ENCODE measurements at places on chromosomes 1 and 21.
A peak's percentile ranks its signal among the peaks of the same experiment; 100 is the strongest.

DNA sequence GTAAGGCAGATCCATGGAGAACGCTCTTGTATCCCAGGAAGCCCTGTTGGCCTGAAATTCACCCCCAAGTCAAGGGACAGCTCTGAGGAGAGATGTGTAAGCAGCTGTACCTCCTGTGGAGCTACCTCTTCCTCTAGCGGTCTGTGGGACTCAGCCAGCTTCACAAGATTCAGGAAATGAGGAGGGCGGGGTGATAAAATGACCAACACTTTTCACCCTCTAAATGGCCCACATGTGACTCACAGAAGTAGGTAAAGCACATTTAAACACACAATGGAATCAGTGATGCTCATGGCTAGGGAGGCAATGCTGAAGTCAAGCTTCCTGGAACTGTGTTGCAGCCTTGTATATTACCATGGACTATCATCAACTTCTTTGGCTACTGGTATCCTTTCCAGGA is at the start of gene SH2D1B:
SH2D1B (minus strand) TSS at position 135 of the 400 bp plus-strand sequence; CDS start at position 15, 120 bp downstream.
- peak; percentile 12 for DNase-seq

GRCh38 chr1:207404849-207405525 is 49.1 kb upstream of the CR2 start:
- DNase-seq, result no peak

GRCh38 chr1:212973426-212973825 is 23.1 kb downstream of the VASH2 start:
- DNase-seq, result no peak

DNA sequence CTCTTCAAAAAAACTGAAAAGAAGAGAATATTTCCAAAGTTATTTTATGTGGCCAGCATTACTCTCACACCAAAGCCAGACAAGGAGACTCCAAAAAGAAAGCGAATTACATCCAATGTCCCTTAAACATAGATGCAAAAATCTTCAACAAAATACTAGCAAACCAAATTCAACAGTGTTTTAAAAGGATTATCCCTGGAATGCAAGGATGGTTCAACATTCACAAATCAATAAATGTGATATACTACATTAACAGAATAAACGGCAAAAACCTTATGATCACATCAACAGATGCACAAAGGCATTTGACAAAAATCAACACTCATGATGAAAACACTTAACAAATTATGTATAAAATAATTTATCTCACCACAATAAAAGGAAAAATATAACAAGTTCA is 207.8 kb downstream of the DENND1B start:
- no peak for DNase-seq

GRCh38 chr1:85306236-85306635 is 29.8 kb upstream of the BCL10 start:
- no peak for DNase-seq

DNA sequence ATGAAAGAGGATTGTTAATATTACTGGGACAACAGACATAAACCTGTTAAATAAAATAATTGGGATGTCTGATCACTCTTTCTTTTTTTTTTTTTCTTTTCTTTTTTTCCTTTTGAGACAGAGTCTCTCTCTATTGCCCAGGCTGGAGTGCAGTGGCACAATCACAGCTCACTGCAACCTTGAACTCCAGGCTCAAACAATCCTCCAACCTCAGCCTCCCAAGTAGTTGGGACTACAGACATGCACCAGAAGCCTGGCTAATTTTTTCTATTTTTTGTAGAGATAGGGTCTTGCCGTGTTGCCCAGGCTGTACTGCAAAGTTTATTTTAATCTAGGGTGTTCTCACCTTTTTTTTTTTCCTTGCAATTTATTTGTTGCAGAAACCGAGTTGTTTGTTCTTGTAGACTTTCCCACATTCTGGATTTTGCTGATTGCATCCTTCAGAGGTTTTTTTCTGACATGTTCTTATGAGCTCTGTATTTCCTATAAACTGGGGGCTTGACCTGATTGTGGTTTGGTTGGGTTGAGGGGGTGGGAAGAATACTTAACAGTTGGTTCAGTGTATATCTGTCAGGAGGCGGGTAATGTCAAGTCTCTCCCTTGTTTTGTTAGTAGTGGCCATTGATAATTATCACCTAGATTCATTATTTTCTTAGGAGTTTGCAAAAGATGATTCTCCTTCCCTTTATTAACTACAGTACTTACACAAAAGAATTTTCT is 125.2 kb downstream of the MAST2 start:
- DNase-seq, result no peak

DNA sequence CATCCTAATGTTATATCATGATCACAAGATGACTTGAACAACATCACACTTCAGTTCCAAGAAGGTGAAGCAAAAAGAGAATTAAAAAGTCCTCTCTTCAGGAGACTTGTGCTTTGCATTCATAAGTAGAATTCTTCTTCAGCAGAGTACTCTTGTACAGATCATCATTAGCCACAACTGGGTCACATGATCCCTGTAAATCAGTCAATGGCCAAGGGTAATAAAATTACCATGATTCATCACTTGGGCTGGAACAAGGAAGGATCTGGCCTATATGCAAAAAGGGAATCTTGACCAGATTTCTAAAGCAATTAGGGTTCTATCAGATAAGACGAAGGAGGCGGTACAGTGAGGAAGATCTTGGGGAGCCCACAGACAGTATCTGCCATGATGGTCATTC is 458.0 kb upstream of the DEPDC1 start:
- DNase-seq, result no peak

DNA sequence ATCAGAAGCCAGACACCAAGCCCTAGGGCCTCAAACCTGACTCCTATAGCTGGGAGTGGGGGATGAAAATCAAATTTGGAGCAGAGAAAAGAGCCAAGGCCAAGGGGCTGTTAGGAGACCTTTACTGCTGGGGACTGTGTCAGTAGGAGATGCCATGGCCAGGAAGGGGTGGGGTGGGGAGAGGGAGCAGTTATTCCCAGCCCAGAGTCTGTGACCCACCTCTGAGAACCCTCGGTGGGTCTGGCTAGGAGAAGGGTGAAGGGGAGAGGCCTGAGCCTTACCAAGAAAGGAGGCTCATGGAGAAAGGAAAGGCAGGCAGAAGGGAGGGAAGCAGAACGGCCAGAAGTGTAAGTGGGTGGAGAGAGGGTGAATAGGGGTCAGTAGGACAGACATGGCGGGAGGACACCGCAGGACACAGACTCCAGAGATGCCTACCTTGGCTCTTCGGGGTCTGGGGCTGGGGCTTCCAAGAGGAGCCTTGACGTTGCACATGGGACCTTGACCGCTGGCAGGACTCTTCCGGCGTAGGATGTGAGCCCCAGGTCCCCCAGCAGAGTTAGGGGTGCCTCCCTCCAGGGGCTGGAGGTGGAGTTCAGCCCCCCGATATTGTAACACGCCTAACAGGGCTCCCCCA is 1.2 kb downstream of the ADAMTS4 start:
- no peak for DNase-seq
